Stimulated activated CD4-positive, alpha-beta T cell treated with anti-CD3 and anti-CD28 coated beads, TNF-alpha, amount 100 ng/mL, for 4 hours (primary cell): ENCODE measurements at places on chromosomes 4 and X.

GRCh38 chr4:105596684-105597083 is 44.3 kb downstream of the ARHGEF38 start:
- no peak for DNase-seq

- DNase-seq: no peak
Measured at GRCh38 chr4:11469650-11470437, 41.1 kb upstream of the HS3ST1 start.

- no peak for DNase-seq
Measured at GRCh38 chr4:26819026-26819425, 41.6 kb upstream of the STIM2 start.

DNA sequence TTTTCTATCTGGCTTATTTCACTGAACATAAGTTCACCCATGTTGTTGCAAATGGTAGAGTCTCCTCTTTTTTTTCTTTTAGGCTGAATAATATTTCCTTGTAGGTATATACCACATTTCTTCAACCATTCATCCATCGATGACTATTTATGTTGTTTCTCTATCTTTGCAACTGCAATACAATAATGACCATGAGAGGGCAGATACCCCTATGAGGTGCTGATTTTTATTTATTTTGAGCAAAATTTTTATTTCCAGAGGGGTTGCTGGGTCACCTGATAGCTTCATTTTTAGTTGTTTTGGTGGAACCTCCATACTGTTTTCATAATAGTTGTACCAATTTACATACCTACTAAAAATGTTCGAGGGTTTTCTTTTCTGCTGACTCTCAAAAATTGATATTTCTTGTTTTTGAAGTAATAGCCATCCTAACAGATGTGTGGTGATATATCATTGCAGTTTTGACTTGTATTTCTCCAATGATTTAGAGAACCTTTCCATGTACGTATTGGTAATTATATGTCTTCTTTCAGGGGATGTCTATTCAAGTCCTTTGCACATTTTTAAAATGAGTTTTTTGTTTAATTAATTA is 1697.0 kb downstream of the PCDH7 start:
- no peak for DNase-seq

GRCh38 chr4:55725057-55725456 is 89.0 kb upstream of the NMU start:
- no peak for DNase-seq

DNA sequence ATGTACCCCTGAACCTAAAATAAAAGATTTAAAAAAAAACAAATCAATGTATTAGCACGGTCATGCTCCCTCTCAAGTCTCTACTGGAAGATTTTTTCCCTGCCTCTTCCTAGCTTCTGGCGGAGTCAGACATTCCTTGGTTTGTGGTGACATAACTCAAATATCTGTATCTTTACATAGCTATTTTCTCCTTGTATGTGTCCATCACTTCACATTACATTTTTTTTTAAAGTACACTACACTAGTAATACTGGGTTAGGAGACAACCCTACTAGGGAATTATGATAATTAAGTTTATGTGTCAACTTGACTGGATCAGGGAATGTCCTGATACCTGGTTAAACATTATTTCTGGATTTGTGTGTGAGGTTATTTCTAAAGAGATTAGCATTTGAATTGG is 1197.9 kb downstream of the TECRL start:
- no peak for DNase-seq

GRCh38 chrX:18676050-18676449 is 4.1 kb upstream of the RS1 start:
- DNase-seq: no peak
